ENCODE measurements at places on chromosomes 12 and 14. TPM values are rescaled to one million over a fixed set of nuclear protein-coding genes. Genes with fewer than 3 reads are reported as not detected.

DNA sequence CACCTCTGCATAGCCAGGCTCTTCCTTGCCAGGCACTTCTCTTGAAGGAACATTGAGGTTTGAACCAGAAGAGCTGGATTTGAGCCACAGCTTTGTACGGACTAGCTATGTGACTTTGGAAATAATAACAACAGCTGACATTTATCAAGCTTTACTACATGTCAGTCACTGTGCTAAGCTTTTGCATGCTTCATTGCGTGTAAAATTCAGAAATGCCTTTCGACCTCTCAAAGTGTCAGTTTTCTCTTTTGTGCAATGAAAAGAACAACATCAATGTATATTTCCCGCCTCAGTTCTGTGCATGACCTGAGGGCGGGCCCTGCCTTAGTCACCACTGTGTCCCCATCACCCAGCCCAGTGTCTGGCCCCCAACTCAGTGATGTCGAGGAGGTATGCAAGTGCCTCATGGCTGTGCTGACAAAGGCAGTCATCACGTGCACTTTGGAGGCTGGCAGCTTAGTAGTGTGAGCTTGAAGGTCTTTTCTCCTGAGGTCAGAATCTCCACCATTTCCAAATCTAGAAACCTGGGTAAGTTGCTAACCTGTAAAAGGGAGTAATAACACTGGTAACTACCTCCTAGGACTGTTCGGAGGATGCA lies 17.9 kb upstream of the AQP2 start:
- H3K27me3 ChIP-seq, result no peaks in the 10 kb centered on the region
- H3K4me3 ChIP-seq, result no peak overlapping the region

GRCh38 chr14:64329149-64329548 lies 35.0 kb upstream of the ESR2 start:
- no peak overlapping the region for H3K4me3 ChIP-seq
- no peaks in the 10 kb centered on the region for H3K4me1 ChIP-seq
- H3K27me3 ChIP-seq, result no peaks in the 10 kb centered on the region
- no peak for DNase-seq
- H3K36me3 ChIP-seq, result no peaks in the 10 kb centered on the region
- no peak overlapping the region for H3K27ac ChIP-seq

- no peaks in the 10 kb centered on the region for H3K36me3 ChIP-seq
- no peak for DNase-seq
- no peak overlapping the region for H3K4me3 ChIP-seq
- no peaks in the 10 kb centered on the region for H3K4me1 ChIP-seq
- H3K27ac ChIP-seq, result no peak overlapping the region
These were observed 16.2 kb downstream of the PYGL start for GRCh38 chr14:50928002-50928635.

The NTS gene
- 1.5 TPM for total RNA-seq

- no peaks in the 10 kb centered on the region for H3K4me1 ChIP-seq
- no peak for DNase-seq
- H3K27ac ChIP-seq, result no peak overlapping the region
- H3K36me3 ChIP-seq, result no peaks in the 10 kb centered on the region
These were observed 208.4 kb downstream of the PAWR start for GRCh38 chr12:79482323-79482722.

GRCh38 chr14:73428353-73428824 lies 30.0 kb downstream of the NUMB start:
- no peaks in the 10 kb centered on the region for H3K36me3 ChIP-seq
- DNase-seq, result no peak
- no peak overlapping the region for H3K27ac ChIP-seq
- H3K4me1 ChIP-seq, result peaks cover 24% of the 10 kb centered on the region

GRCh38 chr14:32986791-32987540 lies 48.3 kb downstream of the NPAS3 start:
- H3K36me3 ChIP-seq, result no peaks in the 10 kb centered on the region
- H3K27me3 ChIP-seq, result no peaks in the 10 kb centered on the region
- H3K4me1 ChIP-seq, result no peaks in the 10 kb centered on the region
- DNase-seq, result no peak
- no peak overlapping the region for H3K4me3 ChIP-seq

The MMP17 gene
- 30.0 TPM for total RNA-seq

DNA sequence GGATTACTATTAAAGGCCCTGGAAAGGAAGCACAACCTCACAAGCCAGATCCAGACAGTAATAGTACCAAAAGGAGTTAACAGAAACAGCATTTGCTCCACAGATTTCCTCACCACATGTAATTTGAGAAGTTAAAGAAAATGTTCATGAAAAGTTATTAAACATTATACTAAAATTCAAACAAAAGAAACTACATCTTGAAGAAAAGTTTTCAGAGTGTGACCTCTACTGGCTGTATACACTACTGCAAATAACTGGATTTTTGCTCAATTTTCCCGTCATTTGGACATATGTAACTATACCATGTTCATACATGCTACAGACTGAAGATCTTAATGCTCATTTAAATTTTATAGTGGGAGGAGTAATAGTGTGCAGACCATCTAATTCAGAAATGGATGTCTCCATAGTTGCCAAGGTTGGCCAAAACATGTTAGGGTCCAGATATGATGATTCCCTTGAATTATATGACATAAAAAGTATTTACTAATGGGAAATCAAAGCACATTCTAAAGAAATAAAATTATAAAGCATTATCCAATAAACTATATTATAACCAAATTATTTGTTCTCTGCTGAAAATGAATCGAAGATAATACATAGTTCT lies 5.6 kb downstream of the KRR1 start:
- DNase-seq, result no peak
- H3K4me3 ChIP-seq, result no peak overlapping the region
- H3K27ac ChIP-seq, result peak overlapping the region; percentile 100
- H3K27me3 ChIP-seq, result no peaks in the 10 kb centered on the region
- H3K4me1 ChIP-seq, result peaks cover 31% of the 10 kb centered on the region

The TMEM229B gene
- total RNA-seq, result 1.6 TPM

The CCDC60 gene
- not detected for total RNA-seq

DNA sequence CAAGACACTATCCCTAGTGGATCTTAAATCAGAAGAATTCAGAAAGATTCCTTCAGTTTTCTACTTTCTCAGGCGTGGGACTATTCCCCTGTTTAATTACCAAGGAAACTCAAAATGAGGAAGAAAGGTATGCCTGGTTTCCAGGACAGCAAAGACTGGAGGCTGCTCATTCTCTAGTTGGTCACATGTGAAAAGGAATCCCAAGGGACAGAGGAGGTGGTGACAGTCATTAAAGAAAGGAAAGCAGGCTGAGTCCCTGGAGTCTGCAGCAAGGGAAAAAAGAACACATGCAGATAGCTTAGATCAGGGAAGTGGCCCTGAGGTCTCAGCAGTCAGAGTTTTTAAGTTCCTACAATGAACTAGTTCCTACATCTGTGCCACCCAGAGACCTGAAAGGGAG lies 165.4 kb upstream of the CCDC198 start:
- no peaks in the 10 kb centered on the region for H3K36me3 ChIP-seq
- no peaks in the 10 kb centered on the region for H3K4me1 ChIP-seq
- H3K27me3 ChIP-seq, result no peaks in the 10 kb centered on the region

DNA sequence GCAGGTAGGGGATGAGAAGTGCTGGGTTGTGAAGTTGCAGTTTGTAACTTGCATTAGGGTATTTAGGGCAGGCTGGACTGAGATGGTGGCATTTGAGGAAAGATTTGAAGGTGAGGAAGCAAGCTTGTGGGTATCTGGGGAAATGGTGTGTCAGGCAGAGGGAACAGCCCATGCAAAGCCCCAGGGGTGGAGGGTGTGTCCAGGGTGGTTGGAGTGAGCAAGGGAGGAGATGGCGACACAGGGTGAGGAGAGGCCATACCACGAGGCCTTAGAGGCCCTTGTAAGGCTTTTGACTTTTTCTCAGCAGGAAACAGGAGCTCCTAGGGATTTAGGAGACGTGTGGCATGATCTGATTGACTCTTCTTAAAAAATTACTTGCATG lies 136.9 kb downstream of the NUAK1 start:
- H3K27me3 ChIP-seq, result no peaks in the 10 kb centered on the region
- H3K4me3 ChIP-seq, result no peak overlapping the region
- DNase-seq, result no peak
- H3K27ac ChIP-seq, result no peak overlapping the region
- H3K4me1 ChIP-seq, result no peaks in the 10 kb centered on the region
- no peaks in the 10 kb centered on the region for H3K36me3 ChIP-seq

DNA sequence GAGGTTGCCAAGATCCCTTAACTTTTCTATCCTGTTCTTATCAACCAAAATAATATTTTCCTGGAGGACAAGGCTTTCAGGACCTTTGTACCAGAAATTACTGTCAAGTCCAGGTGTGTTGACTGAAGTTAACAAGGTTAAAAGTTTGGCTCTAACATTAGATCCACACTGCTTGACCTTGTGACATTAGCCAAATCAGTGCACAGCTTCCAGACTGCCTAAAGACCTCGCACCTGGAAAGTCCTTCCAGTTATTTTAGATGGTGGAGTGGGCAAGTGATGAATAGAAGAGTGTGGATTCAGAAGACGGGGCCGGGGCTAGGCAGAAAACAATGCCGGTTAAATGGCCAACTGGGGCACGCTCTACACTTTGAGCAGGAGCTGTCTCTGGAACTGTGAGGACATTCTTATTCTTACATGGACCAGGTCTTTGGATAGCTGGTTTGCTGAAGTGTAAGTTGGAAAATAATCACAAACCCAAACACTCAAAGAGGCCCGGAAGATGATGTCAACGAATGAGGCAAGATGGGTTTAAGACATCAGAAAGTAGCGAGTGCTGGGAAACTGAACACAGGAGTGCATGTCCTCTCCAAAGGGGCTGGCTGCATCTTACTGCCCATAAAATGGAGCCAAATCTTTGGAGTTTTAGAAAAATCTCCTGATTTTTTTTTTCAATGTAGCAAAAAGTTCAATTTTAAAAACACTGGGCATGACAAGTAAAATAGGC lies 56.3 kb downstream of the NIN start:
- H3K36me3 ChIP-seq, result no peaks in the 10 kb centered on the region
- no peak overlapping the region for H3K4me3 ChIP-seq
- H3K27me3 ChIP-seq, result no peaks in the 10 kb centered on the region
- no peak overlapping the region for H3K27ac ChIP-seq

The OTX2 gene
- not detected for total RNA-seq

GRCh38 chr12:76519538-76519937 lies 40.0 kb downstream of the OSBPL8 start:
- H3K27me3 ChIP-seq, result no peaks in the 10 kb centered on the region
- H3K4me3 ChIP-seq, result no peak overlapping the region
- H3K4me1 ChIP-seq, result no peaks in the 10 kb centered on the region
- no peaks in the 10 kb centered on the region for H3K36me3 ChIP-seq
- no peak for DNase-seq

DNA sequence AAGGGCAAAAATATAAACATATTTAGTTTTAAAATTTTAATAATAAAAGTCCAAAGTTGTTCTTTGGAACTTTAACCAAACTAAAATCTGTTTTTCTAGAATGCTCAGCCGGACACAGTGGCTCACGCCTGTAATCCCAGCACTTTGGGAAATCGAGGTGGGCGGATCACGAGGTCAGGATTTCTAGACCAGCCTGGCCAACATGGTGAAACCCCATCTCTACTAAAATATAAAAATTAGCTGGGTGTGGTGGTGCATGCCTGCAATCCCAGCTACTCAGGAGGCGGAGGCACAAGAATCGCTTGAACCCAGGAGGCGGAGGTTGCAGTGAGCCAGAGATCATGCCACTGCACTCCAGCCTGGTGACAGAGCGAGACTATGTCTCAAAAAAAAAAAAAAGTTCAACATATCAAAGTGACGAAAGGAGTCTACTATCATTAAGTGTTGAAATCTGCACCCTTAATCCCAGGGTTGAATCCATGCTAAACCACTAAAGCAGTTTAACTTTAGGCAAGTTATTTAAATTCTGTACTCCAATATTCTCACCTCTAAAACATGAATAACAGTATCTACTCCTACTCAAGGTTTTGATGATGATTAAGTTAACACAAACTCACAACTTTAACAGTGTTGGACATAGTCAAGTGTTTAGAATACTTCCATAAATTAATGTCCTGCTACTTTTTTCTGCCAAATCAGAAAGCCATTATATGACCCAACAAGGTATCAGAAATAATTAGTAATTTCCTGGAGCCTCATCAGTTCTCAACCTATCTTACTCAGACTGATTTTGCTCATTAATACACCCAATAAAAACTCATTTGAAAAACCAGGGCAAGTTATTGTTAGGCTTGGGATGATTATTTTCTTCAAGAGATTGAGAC lies 11.0 kb downstream of the HNRNPC start:
- no peaks in the 10 kb centered on the region for H3K27me3 ChIP-seq
- H3K27ac ChIP-seq, result no peak overlapping the region
- H3K4me1 ChIP-seq, result peaks cover 22% of the 10 kb centered on the region
- H3K4me3 ChIP-seq, result no peak overlapping the region
- peaks cover 40% of the 10 kb centered on the region for H3K36me3 ChIP-seq

GRCh38 chr12:77946541-77947061 lies 115.9 kb downstream of the NAV3 start:
- no peak overlapping the region for H3K27ac ChIP-seq
- DNase-seq, result no peak
- H3K4me1 ChIP-seq, result no peaks in the 10 kb centered on the region
- no peaks in the 10 kb centered on the region for H3K27me3 ChIP-seq
- no peaks in the 10 kb centered on the region for H3K36me3 ChIP-seq

DNA sequence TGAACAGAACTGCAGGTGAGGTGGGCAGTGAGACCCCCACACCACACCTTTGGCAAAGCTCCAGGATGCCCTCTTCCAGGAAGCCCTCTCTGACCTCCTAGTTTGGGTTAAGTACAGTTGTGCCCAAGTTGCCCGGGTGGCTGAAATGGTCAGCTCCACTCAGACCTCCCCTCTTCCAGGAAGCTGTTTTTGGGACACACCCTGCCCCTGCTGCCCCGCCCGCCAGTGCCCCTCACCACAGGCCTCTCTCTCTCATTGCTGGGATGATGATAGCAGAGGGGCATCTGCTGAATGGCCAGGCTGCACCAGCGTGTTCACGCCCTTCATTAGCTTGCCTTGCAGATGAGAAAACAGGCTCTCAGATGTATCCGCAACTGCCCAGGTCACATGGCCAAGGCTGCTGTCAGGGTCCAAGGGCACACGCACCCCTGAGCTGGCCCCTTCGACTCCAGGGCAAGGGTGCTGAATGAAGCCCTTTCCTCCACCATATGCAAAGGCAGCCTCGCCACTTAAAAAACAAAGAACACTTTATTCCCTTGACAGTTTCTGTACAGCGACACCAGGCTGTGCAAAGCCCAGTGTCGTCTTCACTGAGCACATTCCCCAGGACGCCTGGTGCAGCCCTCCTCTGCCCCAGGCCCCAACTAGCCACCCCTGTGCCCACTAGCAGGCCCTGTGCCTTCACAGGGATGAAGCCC lies 15.5 kb downstream of the SLC25A29 start:
- no peaks in the 10 kb centered on the region for H3K36me3 ChIP-seq
- H3K4me1 ChIP-seq, result peaks cover 14% of the 10 kb centered on the region
- no peak for DNase-seq

- H3K27me3 ChIP-seq, result no peaks in the 10 kb centered on the region
- no peak for DNase-seq
- H3K27ac ChIP-seq, result no peak overlapping the region
These were observed 5.6 kb upstream of the MYL6B start for GRCh38 chr12:56146492-56147460.

DNA sequence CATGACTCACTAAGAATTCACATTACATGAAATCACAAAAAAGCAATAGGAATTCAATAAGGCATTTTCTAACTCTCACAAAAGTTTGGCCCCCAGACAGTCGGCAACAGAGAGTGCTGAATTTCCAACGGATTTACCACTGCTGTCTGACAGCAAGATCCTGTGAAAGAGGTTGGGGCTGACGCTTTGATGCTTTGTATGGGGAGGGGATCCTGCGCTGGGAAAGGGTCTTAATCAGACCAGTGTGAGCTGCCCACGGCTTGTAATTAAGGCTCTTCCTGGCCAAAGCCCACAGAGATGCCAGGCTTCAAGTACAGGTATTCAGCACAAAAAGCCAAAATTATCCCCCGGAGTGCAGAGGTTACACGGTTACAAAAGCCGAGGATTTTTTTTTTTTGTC lies 66.8 kb upstream of the TMCC3 start:
- no peaks in the 10 kb centered on the region for H3K4me1 ChIP-seq
- no peak overlapping the region for H3K4me3 ChIP-seq
- H3K27me3 ChIP-seq, result peaks cover 6% of the 10 kb centered on the region
- no peaks in the 10 kb centered on the region for H3K36me3 ChIP-seq
- DNase-seq, result no peak
- H3K27ac ChIP-seq, result no peak overlapping the region
